Pons (tissue), 1 donor: ENCODE measurements at places on chromosomes 6 and 20.

GRCh38 chr6:40520678-40521077, 66.5 kb downstream of the LRFN2 start:
- no peak for DNase-seq

- no peak for DNase-seq
These were observed 39.1 kb downstream of the NRN1 start for GRCh38 chr6:5967594-5967993.

DNA sequence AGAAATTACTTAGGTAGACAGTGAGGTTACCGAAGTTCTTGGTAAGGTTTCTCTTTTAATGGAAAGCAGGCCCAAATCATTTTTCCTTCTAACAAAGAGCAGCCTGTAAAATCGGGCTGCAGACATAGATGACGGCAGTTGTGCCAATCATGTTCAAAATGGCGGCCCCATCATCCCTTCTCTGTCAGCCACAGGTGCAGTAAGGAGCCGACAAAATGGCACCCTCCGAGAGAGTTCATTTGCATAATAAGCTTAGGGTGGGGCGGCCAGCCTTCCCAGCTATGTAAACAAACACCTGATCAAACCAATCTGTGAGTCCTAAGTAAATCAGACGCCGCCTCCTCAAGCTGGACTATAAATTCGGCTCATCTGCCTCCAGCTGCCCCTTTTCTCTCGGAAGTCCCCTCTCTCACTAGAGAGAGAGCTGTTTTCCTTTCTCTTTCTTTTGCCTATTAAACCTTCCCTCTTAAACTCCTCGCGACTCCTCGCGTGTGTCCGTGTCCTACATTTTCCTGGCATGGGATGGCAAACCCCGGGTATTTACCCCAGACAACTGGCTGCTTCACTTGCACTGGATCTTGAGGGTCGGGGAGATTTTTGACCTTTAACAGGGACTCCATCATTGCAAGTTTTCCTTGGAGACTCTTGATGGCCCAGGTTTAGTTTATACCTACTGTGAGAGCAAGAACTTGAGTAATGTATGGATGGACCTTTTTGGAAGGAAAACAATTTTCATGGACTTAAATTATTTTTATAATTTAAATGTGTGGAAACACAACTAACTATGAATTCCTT, 8.9 kb upstream of the DDR1 start:
- no peak for DNase-seq

- no peak for DNase-seq
These were observed 227.1 kb upstream of the ID4 start for GRCh38 chr6:19609972-19610641.

- no peak for DNase-seq
These were observed 56.0 kb downstream of the IRF4 start for GRCh38 chr6:447381-448165.

DNA sequence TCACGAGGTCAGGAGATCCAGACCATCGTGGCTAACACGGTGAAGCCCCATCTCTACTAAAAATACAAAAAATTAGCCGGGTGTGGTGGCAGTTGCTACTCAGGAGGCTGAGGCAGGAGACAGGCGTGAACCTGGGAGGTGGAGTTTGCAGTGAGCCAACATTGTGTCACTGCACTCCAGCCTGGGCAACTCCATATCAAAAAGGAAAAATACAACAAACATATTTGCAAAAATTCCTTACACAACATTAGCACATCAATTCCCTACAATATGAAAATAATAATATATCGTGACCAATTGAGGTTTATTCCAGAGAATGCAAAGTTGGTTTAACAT, 38.8 kb upstream of the PLEKHG1 start:
- DNase-seq, result no peak

- no peak for DNase-seq
These were observed 18.8 kb downstream of the AK9 start for GRCh38 chr6:109672175-109672574.

- no peak for DNase-seq
These were observed 137.3 kb downstream of the FOXC1 start for GRCh38 chr6:1747003-1747402.

DNA sequence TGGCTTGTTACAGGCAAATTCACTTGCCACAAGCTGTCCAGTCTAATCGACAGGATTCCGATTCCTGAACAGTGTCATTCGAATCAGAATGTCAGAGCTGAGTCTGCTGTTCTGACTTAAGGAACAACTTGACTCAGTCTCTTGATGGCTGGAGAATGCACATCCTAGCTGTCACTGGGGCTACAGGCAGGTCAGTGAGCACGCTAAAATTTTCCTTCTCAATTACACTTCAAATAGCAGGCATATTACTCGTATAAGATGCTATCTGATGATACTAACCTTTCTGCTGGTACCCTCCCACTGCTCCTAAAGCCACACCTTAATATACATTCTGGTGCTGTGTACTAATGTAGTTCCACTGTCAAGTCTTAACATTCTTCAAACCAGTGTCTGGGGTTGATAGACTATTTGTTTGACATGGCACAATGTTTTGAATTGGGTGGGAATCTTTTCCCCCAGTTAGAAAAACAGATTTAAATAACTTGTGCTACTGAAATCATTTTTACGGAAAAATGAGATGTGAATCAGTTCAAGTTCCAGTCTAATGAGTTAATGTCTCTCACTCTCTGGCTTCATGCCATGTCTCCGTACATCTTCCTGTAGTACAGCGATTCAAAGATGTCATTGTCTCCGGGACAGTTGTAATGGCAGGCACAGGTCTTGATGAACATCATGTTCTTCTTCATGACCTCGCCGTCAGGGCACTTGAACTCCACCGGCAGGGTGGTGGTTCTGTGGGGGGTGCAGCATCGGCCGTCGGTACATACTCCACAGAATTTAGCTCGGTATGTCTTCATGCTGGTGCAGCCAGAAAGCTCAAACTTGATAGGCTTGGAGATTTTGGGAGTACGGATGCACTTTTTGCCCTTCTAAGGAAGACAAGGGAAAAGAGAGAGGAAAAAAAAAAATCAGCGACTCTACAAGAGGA, 2.2 kb downstream of the CCN2 start:
- DNase-seq, result peak; percentile 14

GRCh38 chr20:5261763-5262162, 55.0 kb downstream of the PROKR2 start:
- no peak for DNase-seq

GRCh38 chr20:46987001-46987400, 92.4 kb downstream of the EYA2 start:
- DNase-seq, result no peak

GRCh38 chr6:766625-767024, 73.7 kb upstream of the EXOC2 start:
- no peak for DNase-seq

DNA sequence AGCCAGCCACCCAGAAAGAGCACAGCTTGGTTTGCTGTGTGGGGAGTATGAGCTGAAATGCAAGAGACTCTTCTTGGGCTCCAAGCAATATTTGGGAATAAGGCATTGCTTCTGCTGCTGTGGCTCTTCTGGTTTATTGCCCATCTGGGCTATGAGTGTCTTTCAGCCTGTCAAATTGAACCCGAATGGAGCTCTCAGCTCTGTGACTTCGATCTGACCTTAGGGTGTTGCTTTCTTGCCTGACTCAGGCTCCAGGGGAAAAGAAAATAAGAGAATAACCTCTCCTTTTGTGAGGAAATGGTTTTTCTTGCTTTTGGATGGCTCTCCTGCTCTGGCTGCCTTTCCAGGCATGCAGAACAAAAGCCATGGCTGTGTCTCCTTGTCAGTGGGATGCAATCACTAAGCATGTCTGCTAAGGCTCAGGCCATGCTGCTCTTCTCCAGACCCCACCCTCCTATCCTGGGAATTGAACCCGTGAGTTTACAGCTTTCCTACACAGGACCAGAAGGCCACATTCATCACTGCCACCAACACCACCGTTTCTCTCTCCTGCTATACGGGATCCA, 169.4 kb upstream of the JAG1 start:
- no peak for DNase-seq

DNA sequence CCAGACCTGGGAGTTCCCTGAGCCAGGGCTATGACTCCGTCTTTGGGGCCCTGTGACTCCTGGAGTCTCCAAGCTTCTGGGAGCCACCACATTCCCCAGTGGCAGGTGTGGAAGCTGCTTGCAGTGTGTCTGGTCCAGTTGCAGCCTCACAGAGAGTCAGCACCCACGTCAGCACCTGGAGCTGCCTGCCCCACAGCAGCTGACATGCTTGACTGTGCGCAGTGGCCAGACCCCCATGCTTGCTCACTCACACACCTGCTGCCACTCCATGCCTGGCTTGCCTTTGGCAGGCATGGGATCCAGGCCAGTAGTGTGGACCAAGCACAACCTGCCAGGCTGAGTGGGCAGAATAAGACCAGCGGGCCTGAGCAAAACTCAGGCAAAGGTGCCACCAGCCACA, 31.0 kb upstream of the ASIP start:
- DNase-seq, result no peak

DNA sequence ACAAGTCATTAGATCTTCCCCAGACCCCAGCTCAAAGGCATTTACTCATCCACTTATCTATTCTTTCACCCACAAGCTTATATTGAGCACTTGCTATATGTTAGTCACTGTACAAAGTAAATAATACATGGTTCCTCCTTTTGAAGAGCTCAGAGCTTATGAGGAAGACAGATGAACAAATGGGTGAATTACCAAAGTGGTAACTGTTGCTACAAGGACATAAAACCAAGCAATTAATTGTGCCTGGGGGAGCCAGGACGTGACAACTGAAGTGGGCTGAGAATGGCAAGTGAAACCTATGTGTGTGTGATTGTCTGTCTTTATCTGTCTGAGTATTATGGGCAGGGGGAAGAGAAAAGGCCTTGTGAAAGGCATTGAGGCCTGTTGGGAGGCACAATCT, 45.6 kb upstream of the AKIRIN2 start:
- DNase-seq, result no peak

GRCh38 chr6:126914801-126915200, 203.7 kb upstream of the RSPO3 start:
- DNase-seq, result no peak

DNA sequence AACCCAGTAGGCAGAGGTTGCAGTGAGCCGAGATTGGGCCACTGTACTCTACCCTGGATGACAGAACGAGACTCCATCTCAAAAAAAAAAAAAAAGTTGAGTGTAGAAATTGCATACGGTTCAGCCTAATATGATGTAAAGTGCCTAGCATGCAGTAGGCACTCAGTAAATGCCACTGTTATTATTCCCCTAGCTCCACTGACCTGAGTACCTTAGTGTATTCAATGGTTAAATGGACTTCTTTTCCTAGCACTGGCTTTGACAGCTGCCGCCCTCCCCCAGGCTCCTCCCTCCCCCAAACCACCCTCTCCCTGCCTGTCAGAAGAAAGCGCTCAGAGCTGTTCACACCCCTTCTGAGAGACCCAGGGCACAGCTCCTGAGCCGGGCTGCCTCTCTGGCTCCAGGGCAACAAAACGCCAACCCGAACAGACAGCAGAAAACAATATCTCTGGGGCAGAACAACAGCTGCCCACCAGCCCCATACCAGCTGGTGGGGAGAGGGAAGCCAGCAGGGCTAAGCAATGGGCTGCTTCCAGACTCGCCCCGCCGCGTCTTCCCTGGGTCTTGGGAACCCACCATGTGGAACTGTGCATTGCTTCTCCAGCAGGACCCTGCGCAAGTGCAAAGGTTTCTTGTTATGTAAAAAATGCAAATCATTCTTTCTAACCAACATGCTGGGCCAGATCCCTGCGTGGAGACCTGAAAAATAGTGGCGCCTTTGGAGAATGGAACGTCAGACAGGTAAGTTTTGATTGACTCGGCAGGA, 4.5 kb downstream of the CPNE5 start:
- DNase-seq, result no peak

DNA sequence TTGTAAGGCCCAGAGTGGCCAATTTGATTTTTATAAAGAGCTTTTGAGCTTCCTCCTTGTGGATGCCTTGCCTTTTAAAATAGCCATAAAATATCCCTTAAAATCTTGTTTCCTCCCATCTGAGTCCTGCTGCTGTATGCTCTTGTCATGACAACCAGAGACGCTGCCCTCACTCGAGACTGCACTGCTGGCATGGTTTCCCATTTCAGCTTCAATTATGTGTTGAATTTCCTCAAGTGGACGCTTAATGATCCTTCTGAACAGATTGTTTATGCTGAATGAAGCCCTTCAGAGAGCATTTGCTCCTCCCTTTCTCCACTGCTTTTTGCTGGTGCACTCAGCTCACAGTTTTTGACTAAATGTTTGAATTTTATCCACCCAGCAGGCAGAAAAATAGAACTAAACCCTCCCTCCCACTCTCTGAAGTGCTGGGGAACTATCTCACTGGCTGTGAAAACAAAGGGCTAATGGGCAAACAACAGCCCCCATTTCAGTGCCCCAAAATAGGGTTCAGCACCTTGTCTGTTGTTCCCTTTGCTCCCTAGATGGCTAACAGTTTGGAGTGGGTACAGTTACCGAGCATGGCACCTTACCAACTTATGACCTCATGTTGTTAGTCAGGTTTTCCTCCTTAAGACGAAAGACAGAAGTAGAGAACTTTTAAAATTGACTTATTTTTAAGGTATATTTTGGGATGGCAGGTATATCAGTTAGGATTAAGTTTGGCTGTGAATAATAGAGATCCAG, 45.5 kb upstream of the RNF8 start:
- DNase-seq, result no peak

DNA sequence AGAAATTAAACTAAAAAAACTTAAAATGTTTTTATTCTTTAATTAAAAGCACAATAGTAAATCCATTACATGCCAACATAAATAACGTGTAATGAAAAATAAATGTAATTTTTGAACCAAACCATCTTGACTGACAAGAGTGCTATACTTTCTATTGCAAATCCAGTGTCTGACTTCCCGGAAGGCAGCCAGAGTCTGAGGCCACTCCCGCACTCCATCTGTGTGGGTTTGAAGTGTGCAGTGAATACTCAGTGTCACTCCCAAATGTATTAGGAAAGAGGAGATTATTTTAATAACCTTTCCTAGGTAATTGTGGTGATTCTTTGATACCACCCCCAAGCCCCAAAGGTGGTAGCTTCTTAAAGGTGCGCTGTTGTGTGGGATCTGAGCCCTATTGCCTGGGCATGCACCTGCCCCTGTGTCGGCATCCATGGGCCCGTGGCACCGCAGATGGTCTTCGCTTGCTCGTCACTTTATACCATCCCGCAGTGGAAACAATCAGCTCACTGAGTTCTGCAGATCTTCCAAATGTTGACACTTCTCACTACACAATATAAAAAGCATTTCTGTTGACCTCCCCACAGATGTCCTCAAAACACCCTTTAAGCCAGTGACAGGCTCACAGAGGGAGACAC, 391.2 kb downstream of the THBS2 start:
- peak; percentile 64 for DNase-seq

DNA sequence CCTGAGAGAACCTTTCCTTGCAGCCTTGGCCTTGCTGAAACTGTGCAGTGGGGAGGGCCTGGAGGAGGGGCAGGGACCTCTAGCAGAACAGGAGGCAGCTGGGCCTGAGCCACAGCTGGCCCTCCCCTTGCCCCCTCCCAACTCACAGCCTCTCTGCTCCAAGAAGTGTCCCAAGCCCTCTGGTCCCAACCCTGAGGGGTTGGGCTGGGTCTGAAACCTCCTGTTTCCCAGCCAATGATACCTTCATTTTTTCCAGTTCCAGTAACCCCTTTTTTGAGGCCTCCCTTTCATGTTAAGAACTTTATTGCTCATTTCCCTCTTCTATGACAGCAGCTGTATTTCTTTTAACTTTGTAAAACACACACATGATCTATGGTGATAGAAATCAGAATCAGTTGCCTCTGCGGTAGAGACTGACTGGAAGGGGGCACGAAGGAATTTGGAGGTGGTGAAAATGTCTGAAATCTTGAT, 17.9 kb upstream of the ARMC12 start:
- no peak for DNase-seq

- DNase-seq, result no peak
These were observed 168.4 kb downstream of the PHACTR1 start for GRCh38 chr6:12884983-12885382.
